A549 treated with AZD2906 at 1 μM for 4 hours (cell line): ENCODE measurements at places on chromosomes 12 and 14. TPM values are rescaled to one million over a fixed set of nuclear protein-coding genes. Genes with fewer than 3 reads are reported as not detected.

IKBIP gene
- total RNA-seq, result 64.3 to 79.3 TPM (median 68.3 TPM) in 5 replicates

SRGAP1 gene
- 9.3 to 12.2 TPM (median 9.8 TPM) in 5 replicates for total RNA-seq

SYNDIG1L gene
- total RNA-seq, result 0.03 TPM in 1 of 5 replicates, not detected in the others

PDE6H gene
- total RNA-seq, result not detected in 5 replicates

ARHGAP5 gene
- total RNA-seq, result 25.0 to 38.9 TPM (median 31.7 TPM) in 5 replicates

KRT74 gene
- total RNA-seq, result 0.02 to 0.03 TPM in 2 of 5 replicates, not detected in the others

LUM gene
- total RNA-seq, result 0.08 to 0.49 TPM (median 0.30 TPM) in 5 replicates

LLPH gene
- 48.0 to 52.1 TPM (median 51.6 TPM) in 5 replicates for total RNA-seq

EPS8 gene
- total RNA-seq, result 44.2 to 58.1 TPM (median 51.8 TPM) in 5 replicates

PCED1B gene
- 13.8 to 18.8 TPM (median 16.5 TPM) in 5 replicates for total RNA-seq

SERPINA12 gene
- total RNA-seq, result 0.08 TPM in 1 of 5 replicates, not detected in the others

SRRM4 gene
- not detected in 5 replicates for total RNA-seq

KRT2 gene
- 0.03 TPM in 1 of 5 replicates, not detected in the others for total RNA-seq

MGP gene
- 0.06 to 0.09 TPM (median 0.08 TPM) in 3 of 5 replicates, not detected in the others for total RNA-seq

LYZ gene
- total RNA-seq, result 0.07 to 0.72 TPM (median 0.08 TPM) in 3 of 5 replicates, not detected in the others

MEG3 gene
- total RNA-seq, result 34.5 to 52.7 TPM (median 43.8 TPM) in 5 replicates

ZNF664 gene
- 52.4 to 64.9 TPM (median 61.1 TPM) in 5 replicates for total RNA-seq
